ENCODE measurements at places on chromosomes 5 and 9. TPM values are rescaled to one million over a fixed set of nuclear protein-coding genes. Genes with fewer than 3 reads are reported as not detected.

GRCh38 chr5:1174122-1174936, 27.1 kb upstream of the SLC6A19 start:
- DNase-seq = peak; percentile 80

Gene LPAR1
- total RNA-seq = 0.56 TPM

- DNase-seq = no peak
Observed at GRCh38 chr9:75588808-75589207, 301.7 kb upstream of the PCSK5 start.

DNA sequence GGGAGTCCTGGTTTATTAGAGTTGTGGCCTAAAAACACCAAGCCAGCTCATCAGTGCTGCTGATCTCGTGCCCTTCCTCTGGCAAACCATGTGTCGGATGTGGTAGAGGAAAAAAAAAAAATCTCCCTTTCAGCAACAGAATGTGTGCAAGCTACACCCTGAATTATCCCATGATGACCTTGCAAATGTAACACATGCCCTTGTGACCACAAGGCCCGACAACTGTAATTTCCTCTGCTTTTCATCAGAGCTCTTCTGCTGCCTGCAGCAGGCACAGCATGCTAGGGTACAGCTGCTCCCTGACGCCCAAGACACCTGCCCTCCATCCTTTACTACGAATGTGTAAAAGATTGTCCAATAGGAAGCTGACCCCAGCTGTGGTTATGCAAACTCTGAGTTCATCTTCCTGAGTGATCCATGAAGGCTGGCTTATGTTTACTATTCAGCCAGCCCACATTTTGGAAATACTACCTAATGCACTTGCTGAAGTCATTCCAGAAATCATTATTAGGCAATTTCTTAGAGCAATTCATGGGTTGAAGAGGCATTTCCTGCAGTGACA, 14.6 kb upstream of the BNC2 start:
- peak; percentile 56 for DNase-seq

- DNase-seq = no peak
Observed at GRCh38 chr5:1868886-1869475, 13.7 kb downstream of the IRX4 start.

DNA sequence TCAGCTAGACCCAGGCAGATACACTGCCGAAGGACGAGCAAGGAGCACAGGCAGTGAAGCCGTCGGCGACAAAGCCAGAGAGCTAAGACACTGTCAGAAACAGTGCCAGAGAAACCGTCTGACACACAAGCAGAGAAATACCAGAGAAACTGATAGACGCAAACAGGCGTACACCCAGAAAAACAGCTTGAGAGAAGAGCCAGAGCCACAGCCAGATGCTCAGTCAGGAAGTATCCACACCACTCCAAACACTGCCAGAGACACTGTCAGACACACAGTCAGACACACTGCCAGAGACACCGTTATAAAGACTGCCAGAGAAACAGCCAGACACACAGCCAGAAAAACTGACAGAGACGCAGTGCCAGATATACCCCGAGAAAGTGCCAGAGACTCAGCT, 19.1 kb downstream of the CNTFR start:
- no peak for DNase-seq

Gene ITGA1
- 0.96 TPM for total RNA-seq

- DNase-seq = no peak
Observed at GRCh38 chr9:88897081-88897480, 94.2 kb upstream of the S1PR3 start.
